Stimulated activated CD8-positive, alpha-beta memory T cell treated with anti-CD3 and anti-CD28 coated beads, Interleukin-7, amount 100 ng/mL, for 1 hour (primary cell): ENCODE measurements at places on chromosomes 16 and 17.

DNA sequence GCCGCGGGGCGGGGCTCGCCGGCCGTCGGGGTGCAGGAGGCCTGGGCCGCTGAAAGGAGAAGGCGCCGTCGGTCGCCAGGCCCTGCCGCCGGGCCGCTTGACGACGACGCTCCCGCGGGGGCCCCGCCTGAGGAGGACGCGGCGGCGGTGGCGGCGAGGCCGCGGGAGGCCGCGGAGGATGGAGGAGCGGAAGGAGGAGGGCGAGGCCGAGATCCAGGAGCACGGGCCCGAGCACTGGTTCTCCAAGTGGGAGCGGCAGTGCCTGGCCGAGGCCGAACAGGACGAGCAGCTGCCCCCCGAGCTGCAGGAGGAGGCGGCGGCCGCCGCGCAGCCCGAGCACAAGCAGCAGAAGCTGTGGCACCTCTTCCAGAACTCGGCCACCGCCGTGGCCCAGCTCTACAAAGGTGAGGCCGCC is 430 bp downstream of the HAPSTR1 start:
- DNase-seq = no peak

DNA sequence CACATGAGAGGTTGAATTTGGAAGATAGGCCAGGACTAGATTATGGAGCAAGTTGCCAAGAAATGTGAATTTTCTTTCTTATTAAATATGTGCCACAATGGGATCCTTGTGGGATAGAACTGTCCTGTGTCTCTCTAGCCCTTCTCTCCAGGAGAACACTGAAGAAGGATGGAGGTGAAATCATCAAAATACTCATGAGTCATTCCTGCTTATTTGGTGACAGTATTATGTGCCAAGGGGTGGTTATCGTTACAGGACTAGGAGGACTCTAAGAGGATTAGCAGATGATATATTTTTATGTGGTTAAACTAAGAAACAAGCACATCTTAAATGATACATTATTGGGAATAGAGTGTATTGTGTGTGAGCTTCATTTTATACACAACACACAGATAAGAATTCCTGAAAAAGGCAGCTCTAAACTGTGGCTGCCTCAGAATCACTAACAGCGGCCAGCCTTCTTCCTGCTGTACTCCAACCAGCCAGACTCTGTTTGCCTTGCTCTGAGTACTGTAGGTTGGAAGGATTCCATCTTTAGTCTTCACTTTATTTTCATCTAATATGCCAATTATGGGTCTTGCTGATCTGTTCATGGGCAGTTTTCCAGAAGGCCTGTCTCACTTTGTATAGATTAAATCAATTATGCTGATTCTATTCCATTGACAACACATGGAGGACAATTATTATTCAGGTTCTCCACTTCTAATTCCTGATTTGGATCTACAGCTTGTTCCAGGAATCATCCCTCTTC is 325.8 kb downstream of the ABCC12 start:
- no peak for DNase-seq

GRCh38 chr17:8820311-8821010 is 21.3 kb upstream of the MFSD6L start:
- no peak for DNase-seq

GRCh38 chr17:75861927-75862317 is 6.8 kb upstream of the WBP2 start:
- DNase-seq = no peak

DNA sequence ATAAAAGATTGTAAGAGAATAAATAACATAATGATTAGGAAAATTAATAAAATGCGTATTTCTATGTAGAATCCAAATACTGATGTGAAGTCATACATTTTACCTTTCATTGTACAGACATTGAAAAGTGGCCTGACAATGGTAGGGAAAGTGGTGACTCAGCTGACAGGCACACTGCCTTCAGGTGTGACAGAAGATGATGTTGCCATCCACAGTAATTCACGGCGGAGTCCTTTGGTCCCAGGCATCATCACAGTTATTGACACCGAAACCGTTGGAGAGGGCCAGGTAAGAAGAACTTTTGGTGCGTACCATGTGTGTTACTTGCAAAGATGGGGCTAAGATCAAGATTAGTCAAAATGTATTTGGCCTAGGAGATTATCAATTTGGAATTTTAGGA is 232.8 kb downstream of the BCAS3 start:
- no peak for DNase-seq

- DNase-seq = no peak
These were observed 220.2 kb upstream of the TBX2 start for GRCh38 chr17:61179380-61179806.

DNA sequence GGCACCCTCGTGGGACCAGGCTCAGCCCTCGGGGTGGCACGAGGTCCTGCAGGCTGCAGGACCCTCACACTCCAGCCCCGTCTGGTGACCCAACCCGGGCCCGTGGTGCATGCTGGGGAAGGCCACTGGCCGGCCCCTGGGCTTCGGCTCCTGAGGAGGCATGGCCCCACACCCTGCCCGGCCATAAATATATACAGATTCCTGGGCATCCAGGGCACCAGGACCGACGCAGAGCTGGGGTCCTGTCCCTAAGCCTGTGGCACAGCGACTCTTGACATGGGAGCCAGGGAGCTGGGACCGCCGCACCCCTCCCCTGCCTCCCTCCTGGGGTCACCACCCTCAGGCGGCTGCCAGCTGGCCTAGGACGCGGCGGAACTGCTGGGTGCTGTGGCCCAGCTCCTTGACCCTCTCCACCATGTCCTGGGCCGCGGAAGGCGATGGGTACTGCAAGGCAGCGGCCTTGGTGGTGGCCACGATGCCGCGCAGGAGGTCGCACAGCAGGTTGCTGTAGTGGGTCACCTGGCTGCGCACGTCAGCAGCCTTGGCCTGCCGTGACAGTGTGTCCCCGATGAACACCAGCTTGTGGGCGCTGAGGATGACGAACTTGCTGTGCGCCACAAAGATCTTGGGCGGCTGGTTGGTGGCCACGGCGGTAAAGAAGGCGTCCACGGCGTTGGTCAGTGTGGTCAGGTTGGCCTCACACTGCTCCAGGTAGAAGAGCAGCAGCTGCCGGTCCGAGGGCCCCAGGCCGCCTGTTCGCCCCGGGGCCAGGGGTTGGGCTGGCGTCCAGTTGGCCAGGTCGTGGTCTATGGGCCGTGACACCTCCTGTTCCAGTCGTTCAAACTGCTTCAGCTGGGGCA is 10.6 kb downstream of the CTRB1 start:
- no peak for DNase-seq

DNA sequence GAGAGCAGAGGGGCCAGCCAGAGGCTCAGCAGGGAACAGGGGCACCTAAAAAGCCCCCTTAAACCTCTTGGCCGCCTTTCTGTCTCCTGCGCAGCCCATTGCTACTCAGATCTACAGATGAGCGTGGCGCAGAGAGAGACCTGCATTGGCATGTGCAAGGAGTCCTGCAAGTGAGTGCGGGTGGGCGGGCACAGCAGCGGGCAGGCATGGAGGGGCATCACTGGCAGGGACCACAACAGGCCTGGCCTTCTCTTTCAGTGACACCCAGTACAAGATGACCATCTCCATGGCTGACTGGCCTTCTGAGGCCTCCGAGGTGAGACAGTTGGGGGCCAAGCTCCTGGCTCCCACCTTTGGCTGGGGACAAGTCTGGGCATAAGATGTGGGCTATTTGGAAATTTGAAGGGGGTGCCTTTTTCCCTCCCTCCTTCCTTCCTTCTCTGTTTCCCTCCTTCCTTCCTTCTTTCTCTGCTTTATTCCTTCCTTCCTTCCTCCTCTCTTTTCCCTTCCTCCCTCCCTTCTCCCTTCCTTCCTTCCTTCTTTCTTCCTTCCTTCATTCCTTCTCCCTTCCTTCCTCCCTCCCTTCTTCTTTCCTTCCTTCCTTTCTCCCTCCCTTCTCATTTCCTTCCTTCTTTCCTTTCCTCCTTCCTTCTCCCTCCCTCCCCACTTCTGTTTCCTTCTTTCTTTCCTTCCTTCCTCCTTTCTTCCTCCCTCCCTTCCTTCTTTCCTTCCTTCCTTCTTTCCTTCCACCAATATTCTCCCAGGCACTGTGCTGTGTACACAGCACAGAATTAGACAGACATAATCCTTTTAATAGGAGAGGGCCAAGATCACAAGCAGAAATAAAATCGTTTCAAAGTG is 75.2 kb downstream of the SCNN1B start:
- no peak for DNase-seq
